ENCODE measurements at places on chromosomes 13 and 19. TPM values are rescaled to one million over a fixed set of nuclear protein-coding genes. Genes with fewer than 3 reads are reported as not detected.

- DNase-seq = no peak
These were observed 1.5 kb downstream of the ZNF101 start for GRCh38 chr19:19670070-19670551.

- no peak for DNase-seq
These were observed 33.4 kb downstream of the FAAP24 start for GRCh38 chr19:33005440-33005839.

DNA sequence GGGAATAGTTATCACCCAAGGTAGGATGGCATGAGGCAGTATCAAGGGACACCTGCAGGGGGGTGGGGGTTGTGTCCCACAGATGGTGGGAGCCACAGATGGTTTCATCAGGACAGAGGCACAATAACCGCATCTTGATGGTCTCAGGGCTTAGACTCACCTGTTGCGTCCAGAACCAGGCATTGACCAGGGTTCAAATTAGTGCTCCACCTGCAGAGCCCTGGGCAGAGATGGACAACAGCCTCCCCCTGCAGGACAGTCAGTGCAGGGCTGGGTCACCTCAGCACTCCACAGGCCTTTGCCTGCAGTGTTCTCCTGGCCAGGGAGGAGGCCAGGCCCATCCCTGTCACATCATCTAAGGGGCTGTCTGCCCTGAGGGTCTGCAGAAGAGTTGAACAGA lies 14.5 kb upstream of the CEACAM1 start:
- DNase-seq = no peak

DNA sequence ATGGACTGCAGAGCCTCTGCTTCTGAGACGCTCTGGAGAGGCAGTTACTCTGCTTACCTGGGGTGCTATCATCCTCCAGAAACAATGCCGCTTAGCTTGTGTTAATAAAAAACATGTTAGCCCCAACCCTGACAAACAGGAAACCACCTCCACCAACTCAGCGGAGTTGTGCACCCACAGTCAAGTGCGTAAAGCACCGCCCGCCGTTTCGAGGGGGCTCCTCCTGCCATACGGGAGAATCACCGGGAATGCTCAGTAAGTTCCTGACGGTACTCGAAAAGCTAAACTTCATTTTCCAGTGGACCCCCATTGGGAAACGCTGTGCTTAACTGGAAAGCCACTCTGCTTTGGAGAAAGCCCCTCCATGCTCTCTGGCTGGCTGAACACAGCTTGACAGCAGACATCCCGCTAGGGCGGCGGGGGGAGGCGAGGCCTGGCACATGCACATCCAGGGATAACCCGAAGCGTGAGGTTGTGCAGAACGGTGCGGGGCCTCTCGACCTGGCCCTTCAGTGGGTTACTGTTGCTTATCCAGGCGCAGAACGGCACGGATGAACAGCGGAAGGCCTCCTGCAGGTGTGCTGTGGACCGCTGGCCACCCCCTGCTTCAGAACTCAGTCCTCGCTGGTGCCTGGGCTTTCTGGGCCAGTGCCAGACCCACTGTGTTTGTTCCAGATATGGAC lies 17.1 kb downstream of the GAS6 start:
- no peak for DNase-seq

DNA sequence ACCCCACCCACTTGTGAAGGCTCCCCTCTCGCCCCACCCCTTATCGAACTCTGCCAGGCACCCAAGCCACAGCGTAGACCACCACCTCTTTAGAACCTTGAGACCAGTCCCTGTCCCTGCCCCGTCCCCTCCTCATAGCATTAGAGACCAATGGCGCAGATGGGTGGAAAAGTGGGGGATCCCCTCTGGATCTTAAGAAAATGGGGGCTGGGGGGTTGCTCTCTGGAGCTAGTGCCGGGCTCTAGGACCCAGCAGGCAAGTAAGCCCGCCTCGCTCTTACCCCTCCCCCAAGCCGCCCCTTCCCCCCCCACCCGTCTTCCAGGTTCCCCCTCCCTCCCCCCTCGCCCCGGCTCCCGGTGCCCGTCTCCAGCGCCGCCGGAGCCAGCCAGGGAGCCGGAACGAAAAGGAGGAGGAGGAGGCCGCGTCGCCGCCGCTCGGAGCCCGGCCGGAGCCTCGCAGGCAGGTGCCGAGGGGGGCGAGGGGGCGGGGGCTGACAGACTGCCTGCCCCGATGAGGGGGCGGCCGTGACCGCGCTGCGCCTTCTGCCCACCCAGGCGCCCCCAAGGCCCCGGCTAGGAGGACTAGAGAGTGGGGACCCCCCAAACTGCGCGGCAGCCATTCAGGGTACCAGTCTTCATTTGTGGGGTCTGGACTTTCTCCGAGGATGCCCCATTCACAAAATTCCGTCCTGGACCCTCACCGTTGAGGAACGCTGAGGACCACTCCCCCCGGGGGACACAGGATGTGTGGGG lies at the start of gene SPRED3:
TSS of gene SPRED3 (plus strand) at position 349 of the 752 bp plus-strand sequence. CDS start 1,606 bp downstream, outside the sequence.
- no peak for DNase-seq

- no peak for DNase-seq
These were observed 23.3 kb downstream of the GATAD2A start for GRCh38 chr19:19428746-19429145.

- DNase-seq = no peak
These were observed 301.4 kb downstream of the GPC5 start for GRCh38 chr13:91699863-91700262.

The ICAM4 gene
- total RNA-seq = 0.16 TPM

The PDCD2L gene
- 21.7 TPM for total RNA-seq

The MIR17HG gene
- total RNA-seq = 67.1 TPM
